ENCODE measurements at places on chromosomes 3 and 15.

DNA sequence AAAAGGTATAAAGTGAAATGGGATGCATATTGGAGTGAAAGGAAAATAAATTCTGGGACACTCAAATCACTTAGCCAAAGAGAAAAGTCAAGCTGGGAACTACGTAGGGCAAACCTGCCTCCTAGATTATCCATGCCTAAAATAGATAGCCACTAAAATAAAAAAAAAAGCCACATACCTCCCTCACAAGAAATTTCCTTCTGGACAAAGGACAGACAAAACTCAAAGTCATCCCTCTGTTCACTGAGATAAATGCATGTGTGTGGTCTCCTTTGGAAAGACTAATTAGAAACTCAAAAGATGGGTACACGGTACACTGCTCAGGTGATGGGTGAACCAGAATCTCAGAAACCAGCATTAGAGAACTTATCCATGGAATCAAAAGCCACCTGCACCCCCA is 65.2 kb upstream of the MME start:
- DNase-seq, result no peak

- no peak for DNase-seq
Measured at GRCh38 chr3:161602918-161603317, 106.3 kb downstream of the OTOL1 start.

GRCh38 chr15:38111070-38111469 is 141.6 kb upstream of the SPRED1 start:
- DNase-seq, result no peak

DNA sequence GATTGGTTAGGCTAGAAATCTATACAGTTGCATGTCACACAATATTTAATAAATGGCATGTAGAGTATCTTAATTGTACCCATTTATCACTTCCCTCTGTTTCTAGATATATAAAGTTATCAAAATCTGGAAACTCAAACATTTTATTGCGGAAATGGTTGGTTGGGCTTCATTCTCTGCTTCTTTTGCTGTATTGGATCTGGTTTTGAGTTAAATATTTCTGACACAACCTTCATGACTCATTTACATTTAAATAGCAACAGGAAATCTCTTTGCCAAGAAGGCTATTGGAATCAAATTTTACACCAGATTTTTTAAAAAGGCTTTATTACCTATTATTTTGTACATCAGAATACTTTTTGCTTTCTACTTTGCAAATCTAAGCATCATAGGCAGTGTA is 153.8 kb downstream of the EBLN2 start:
- DNase-seq, result peak; percentile 74

DNA sequence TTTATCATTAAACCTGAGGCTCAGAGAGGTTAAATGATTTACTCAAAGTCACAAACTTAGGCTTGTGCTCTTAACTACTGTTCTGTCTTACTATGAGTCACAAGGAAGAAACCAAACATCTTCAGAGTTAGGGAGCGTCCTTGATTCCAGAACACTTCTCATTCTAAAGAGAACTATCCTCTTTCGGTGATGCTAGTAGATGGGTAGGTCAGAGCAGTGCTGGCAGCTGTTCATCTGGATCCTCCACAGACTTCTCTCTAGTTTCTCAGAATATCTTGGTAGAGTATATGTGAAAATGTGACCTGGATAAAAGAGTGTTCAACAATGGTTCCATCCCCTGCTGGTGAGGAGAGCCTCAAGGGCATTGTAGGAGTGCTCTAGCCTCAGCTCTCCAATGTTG is 3.3 kb downstream of the ARL6IP5 start:
- DNase-seq, result peak; percentile 60

- DNase-seq, result no peak
Measured at GRCh38 chr3:60291115-60291514, 960.1 kb downstream of the FHIT start.

GRCh38 chr15:99953886-99954285 is 220.6 kb upstream of the LYSMD4 start:
- DNase-seq, result no peak

GRCh38 chr15:56821721-56822425 is 88.6 kb upstream of the ZNF280D start:
- DNase-seq, result peak; percentile 69

DNA sequence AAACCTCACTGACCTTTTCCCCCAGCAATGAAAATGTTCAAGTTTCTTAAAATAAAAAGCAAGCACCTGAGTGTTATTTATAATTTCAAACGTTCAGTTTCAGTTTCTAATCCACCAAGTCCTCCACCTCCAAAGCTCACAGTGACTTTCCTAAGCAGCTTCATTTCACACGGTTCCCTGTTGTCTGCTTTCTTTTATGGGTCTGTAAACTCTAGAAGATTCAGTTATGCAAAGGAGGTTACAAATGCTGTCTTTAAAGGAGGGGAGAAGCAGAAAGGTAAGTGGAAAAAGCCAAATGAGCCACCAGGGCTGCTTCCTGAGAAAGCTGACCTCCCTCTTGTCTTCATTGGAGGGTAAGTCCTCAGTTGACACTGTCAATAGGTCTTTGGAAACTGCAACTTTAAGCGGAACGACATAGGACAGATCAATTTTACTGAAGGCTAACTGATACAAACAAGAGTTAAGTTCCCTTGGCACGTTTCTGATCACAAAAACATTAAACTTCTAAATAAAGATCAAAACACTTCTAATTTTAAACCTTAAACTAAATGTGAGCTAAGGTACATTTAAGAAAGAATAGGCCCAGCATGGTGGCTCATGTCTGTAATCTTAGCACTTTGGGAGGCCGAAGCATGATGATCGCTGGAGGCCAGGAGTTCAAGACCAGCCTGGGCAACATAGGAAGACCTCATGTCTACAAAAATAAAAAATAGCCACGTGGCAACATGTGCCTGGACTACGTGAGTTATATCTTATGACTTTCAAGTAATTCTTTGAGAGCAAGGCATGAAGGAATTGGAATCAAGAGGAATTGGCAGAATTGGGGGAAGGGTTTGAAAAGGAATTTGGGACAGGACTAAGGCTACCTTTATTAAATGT is 151.9 kb upstream of the UBE2E1 start:
- no peak for DNase-seq

DNA sequence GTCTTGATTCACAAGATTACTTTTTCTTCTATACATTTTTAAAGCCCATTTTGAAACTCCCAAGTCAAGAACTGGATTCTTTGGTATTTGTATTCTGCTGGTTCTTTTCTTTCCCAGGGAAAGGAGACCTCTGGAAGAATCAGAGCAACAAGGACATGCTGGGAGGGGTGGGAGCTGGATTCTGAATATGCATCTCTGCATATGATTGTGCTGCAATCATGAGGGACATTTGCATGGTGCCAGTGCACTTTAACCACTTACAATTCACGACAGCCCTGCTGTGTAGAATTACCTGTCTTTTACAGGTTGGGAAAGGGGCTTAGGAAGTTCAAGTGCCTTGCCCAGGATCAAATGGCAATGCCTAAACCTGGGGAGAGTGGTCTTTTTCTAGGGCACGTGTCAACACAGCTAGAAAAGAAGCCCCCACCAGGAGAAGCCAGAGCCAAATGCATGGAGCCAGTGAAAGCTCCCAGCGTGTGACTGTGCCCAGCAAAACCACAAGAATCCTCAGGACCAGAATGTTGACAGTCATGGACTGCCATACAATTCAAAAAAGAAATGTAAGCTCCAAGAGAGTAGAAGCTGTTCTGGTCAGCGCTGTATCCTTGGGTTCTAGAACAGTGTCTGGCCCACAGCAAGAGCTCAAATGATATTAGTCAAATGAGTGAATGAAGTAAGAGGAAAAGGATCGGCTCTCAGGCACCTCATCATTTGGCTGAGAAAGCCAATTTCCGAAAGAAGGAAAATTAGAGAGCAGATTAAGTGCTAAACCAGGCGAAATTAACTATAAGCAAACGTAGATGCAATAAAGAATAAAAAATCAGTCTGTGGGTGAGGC is 84.5 kb upstream of the MEF2A start:
- DNase-seq, result no peak

All from AG10803 (cell line).